ENCODE measurements at places on chromosomes 4 and X. TPM values are rescaled to one million over a fixed set of nuclear protein-coding genes. Genes with fewer than 3 reads are reported as not detected.

DNA sequence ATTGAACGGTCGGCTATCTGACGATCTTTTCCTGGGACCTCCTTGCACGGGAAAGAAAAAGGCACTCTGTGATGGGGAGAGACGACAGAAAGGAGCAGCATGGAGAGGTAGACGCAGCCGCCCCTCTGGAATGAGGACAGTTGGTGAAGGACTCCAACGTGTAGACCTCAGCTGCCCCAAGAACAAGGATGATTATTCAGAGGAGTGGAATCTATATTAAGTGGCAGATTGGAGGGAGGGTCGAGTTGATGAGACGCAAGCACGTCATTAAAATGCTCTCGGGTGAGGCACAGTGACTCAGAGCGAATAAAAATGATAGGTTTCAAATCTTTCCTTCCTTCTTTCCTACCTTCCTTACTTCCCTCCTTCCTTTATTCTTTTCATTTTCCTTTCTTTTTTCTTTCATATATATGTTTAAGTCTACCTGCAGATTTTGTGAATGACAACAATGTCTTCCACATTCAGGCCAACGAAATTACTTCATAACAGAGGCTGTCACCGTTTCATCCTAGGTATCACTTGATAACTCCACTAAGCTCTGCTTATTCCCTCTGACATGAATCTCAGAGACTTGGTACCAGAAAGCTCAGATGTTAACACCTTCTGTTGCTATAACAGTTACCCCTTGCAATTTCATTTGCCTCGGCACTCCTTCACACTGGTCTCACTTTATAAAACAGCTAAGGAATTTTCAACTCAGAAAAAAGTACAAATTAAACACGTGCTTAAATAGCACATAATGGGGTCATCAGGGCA lies 110.0 kb upstream of the PPARGC1A start:
- no peaks in the 10 kb centered on the region for H3K4me1 ChIP-seq
- no peak overlapping the region for H3K4me3 ChIP-seq
- no peak overlapping the region for H3K27ac ChIP-seq
- no peaks in the 10 kb centered on the region for H3K36me3 ChIP-seq
- no peaks in the 10 kb centered on the region for H3K27me3 ChIP-seq

The AR gene
- not detected for total RNA-seq

The RAB39B gene
- 7.5 TPM for total RNA-seq

- H3K4me1 ChIP-seq, result no peaks in the 10 kb centered on the region
- H3K4me3 ChIP-seq, result no peak overlapping the region
- no peak overlapping the region for H3K27ac ChIP-seq
- no peaks in the 10 kb centered on the region for H3K36me3 ChIP-seq
- no peak for DNase-seq
Measured at GRCh38 chr4:16437836-16438235, 211.6 kb upstream of the TAPT1 start.

DNA sequence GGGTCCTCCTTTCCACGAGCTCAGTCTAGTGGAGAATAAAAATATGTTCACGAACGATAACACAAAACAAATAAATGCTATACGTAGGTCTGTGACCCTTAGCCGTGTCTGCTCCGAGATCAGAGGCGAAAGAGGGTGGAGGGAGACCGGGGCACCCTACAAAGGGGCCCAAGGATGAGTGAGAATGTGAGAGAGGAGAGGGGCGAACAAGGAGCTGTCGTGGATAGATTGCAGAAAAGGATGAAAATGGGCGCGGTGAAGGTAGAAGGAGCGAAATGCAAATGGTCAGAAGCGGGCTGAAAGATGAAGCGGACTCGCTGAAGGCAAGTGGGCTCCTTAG lies 6.2 kb upstream of the ZBTB33 start:
- H3K27me3 ChIP-seq, result no peaks in the 10 kb centered on the region
- peak overlapping the region; percentile 88 for H3K4me3 ChIP-seq
- no peaks in the 10 kb centered on the region for H3K36me3 ChIP-seq
- H3K27ac ChIP-seq, result peak overlapping the region; percentile 92

DNA sequence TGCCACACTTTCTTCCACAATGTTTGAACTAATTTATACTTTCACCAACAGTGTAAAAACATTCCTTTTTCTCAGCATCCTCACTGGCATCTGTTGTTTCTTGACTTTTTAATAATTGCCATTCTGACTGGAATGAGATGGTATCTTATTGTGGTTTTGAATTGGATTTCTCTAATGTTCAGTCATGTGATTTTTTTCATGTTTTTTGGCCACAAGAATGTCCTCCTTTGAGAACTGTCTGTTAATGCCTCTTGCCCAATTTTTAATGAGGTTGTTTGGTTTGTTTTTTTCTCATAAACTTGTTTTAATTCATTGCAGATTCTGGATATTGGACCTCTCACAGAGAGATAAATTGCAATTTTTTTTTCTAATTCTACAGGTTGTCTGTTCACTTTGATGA lies 1195.2 kb downstream of the TECRL start:
- no peaks in the 10 kb centered on the region for H3K4me1 ChIP-seq
- no peak overlapping the region for H3K27ac ChIP-seq
- H3K27me3 ChIP-seq, result no peaks in the 10 kb centered on the region
- no peaks in the 10 kb centered on the region for H3K36me3 ChIP-seq
- DNase-seq, result no peak

The LDOC1 gene
- 4.2 TPM for total RNA-seq
